ENCODE measurements at places on chromosomes 7 and 10.

DNA sequence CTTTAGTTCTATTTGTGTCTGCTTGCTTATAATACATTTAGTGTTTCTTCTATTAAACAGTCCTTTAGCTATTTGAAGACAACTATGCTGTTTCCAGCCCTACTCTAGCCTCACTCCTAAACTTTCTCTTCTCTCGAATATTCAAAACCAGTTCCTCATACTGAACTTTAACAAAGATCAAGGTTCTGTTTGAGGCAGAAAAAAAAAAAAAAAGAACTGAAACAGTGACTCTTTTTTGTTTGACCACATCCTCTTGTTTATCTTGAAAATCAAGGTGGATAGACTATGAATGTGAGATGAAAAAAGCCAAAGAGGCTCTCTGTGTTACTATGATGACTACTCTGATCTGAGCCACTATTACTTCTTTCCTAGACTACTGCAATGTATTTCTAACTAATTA is 154.3 kb downstream of the ZNF365 start:
- no peak for DNase-seq

- no peak for DNase-seq
Measured at GRCh38 chr10:9875353-9875752, 1142.3 kb upstream of the CELF2 start.

- DNase-seq: no peak
Measured at GRCh38 chr10:2210088-2210487, 472.8 kb upstream of the ADARB2 start.

GRCh38 chr10:124680675-124681074 is 63.5 kb downstream of the FAM53B start:
- peak; percentile 58 for DNase-seq

GRCh38 chr10:124674768-124675222 is 69.4 kb downstream of the FAM53B start:
- DNase-seq: no peak

- peak; percentile 65 for DNase-seq
Measured at GRCh38 chr10:104336821-104337467, 1.3 kb downstream of the ITPRIP start.

DNA sequence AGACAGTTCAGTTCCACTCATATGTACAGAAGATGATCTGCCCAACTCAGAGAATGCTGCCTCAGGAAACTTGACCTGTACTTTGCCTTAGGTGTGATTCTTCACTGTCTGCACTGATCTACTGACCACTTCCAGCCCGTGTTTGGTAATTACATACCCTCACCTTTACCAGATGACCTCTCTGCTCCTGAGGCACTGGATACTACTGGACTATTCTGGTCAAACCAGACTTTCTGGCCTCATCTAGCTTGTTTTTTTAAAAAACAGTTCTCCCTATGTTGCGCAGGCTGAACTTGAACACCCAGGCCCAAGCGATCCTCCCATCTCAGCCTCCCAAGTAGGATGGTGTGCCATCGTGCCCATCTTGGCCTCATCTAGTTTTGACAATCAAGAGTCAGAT is 26.2 kb downstream of the IDE start:
- no peak for DNase-seq

DNA sequence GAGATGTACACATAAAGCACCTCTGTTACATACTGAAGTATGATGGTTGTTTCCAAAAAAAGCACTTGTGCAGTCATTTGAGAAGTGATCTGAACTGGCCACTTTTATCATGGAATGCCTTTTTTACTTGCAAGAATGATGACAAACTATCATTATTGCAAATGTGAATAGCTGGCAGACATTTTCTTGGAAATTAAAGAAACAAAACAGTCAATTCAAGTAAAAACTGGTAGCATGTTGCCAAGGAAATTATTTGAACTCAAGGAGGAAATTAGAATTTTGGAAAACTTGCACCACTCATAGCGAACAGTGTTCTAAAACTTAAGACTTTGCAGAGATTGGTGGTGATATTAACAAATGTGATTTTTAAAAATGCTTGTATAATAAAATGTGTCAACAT is 6.6 kb downstream of the RHEB start:
- DNase-seq: no peak

GRCh38 chr7:85890244-85890811 is 703.5 kb upstream of the SEMA3D start:
- peak; percentile 69 for DNase-seq

GRCh38 chr7:111958896-111959295 is 247.3 kb downstream of the DOCK4 start:
- no peak for DNase-seq

DNA sequence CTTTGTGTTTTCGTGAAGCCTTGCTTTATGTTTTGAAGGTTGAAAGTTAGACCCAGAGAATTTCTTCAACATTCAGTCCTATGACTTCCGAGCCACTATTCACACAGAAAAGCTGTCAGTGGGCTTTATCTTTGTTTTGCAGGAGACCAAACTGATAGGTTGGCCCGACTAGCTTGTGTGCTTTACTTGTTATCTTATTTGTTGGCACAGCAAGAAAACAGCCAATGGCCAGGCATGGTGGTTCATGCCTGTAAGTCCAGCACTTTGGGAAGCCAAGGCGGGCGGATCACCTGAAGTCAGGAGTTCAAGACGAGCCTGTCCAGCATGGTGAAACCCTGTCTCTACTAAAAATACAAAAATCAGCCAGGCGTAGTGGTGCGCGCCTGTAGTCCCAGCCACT is 16.0 kb upstream of the GDI2 start:
- DNase-seq: no peak

DNA sequence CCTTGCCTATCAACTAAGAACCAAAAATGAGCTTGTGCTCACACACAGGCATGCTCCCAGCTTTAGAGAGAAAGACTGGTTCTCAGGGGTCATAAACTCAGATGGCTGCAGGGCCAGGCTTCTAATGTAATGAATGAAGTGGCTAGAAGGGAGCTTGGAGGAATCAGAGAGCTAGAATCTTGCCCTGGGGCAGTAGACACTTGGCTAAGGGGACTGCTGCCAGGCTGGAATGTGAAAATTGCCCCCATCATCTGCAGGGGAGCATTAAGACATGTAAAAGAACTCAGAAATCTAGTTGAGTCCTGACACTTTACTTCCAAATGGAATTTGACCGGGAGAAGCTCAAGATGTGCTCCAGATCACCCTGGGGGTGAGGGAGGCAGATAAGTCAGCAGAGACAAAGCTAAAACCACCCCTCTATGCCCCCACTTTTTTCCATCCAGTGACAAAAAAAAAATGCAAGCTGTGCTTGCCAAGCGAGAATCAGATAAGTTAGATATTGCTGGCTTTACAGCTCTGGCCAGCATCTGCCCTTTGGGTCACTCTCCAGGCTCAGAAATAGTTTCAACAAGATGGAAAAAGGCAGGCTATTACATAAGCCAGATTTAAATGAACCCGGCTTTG is 2.3 kb upstream of the SLC16A9 start:
- DNase-seq: no peak

DNA sequence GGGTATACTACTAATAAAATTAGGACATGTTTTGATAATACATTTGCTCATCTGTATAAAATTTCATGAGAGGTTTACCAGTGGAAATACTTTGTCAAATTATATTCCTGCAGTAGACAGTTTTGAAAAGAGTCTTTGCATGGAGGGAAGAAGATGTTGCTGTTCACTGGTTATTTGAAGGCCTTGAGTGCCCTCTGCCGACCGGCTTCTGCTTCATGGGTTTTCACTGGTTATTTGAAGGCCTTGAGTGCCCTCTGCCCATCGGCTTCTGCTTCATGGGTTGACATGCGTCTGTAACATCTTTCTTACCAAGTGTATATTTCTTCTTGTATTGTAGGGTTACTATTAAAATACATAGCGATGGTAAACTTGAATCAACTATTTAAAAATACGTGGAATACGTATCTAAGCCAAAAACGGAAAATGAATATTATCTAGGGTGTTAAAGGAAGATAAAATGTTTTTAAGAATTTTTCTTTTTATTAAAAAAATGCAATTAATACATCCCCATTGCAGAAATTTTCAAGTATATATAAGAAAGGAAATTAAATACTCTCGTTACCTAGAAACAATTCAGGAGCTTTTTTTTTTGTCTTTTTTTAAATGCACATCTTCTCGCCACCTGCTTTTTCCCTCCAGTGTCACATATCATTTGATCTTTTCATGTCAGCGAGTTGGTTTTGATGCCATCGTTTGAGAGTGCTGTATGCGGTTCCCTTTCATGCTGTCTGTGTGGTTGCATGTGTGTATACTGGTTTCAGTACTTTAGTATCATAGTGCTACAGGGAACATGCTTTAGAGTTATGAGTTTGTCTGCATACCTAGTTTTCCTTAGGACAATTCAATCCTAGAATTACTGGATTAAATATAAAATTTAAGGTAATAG is 73.4 kb downstream of the SHH start:
- DNase-seq: peak; percentile 84

GRCh38 chr10:78688230-78688900 is 380.4 kb upstream of the ZMIZ1 start:
- DNase-seq: no peak

DNA sequence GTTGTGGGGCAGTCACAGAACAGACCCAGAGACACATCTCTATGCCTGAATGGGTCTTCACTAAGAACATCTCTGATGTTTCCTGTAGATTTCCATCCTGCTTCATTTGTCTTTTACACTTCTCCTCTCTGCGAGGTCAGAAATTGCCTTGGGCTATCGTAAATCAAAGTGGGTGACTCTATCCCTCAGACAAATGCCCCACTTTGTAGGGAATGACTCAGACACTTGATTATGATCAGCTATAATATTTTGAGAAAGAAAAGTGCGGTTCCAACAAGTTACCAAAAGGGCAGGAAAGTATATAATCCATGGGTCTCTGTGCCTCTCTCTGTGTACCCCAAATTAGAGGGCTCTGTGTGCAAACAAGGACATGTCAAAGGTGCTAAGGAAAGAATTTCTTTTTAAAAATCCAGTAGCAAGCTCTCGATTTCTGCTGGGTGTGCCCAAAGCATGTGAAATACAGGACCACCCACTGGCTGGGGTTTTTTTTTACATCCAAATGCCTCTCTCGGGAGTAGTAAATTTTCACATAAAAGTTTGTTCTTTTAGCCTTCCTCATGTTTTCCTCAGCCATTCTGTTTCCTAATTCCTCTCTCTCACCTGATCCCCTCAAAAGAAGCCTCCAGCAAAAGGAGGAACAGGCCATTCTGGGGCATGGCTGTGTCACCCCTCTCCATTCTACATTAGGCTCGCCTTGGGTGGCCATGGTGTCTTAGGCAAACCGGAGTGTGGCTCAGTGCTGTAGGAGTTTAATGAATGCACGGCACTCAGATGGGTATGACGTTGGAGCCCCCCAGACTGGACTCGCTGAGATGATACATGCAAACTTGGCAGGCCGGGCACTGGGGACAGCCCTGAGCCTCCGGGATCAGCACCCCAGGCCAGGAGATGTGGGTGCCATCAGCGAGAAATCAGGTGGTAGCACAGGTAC is 6.3 kb upstream of the OPN4 start:
- peak; percentile 74 for DNase-seq

DNA sequence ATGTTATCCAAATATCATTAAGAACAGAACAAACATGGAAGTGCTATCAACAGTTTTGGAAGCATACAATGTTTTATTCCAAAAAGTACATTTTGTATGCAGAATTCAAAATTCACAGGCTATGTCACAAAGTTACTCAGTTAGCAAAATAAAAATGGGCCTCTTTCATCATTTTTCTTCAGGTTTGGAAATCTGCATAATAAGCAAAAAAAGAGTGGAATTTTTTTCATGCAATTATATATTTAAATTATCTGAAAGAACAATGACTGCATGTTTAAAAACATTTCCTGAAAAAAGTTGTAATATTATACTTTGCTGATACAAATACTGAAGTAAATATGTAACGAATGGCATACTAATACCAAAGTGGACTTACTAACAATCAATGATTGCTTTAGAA is 161.2 kb upstream of the MBL2 start:
- no peak for DNase-seq

DNA sequence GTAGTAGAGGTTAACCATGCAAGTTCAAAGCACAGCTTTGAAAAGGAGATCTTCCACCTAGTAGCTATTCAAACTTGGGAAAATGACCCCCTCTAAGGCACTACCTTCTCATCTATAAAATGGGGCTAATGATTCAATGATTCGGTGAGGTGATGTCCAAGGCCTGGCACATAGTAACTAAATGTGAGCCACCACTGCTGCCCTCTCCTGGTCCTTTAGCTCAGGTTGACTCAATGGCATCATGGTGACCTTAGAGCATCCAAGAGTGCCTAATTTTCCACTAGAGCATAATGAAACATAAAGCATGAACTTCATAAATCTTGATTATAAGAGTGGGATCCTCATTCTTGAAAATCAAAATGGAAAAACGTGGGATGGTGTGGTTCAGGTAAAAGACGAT is 16.3 kb upstream of the PLCE1 start:
- DNase-seq: no peak

- DNase-seq: no peak
Measured at GRCh38 chr10:53977267-53977666, 823.8 kb downstream of the PCDH15 start.

- DNase-seq: peak; percentile 80
Measured at GRCh38 chr7:132783824-132784223, 207.6 kb upstream of the PLXNA4 start.

DNA sequence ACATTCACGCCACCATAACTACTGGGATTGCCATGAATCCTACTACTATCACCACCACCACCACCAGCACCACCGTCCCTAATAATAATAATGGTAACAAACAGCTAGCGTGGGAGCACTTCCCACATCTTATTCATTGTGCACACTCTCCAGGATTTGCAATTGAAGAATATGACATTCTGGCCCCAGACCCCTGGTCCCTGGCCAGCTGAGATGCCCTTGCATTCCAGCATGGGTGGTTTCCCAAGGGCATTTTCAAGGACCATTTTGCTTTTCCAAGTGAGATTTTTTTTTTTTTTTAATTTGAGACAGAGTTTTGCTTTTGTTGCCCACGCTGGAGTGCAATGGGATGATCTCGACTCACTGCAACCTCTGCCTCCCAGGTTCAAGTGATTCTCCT is 14.7 kb downstream of the CTBP2 start:
- no peak for DNase-seq

DNA sequence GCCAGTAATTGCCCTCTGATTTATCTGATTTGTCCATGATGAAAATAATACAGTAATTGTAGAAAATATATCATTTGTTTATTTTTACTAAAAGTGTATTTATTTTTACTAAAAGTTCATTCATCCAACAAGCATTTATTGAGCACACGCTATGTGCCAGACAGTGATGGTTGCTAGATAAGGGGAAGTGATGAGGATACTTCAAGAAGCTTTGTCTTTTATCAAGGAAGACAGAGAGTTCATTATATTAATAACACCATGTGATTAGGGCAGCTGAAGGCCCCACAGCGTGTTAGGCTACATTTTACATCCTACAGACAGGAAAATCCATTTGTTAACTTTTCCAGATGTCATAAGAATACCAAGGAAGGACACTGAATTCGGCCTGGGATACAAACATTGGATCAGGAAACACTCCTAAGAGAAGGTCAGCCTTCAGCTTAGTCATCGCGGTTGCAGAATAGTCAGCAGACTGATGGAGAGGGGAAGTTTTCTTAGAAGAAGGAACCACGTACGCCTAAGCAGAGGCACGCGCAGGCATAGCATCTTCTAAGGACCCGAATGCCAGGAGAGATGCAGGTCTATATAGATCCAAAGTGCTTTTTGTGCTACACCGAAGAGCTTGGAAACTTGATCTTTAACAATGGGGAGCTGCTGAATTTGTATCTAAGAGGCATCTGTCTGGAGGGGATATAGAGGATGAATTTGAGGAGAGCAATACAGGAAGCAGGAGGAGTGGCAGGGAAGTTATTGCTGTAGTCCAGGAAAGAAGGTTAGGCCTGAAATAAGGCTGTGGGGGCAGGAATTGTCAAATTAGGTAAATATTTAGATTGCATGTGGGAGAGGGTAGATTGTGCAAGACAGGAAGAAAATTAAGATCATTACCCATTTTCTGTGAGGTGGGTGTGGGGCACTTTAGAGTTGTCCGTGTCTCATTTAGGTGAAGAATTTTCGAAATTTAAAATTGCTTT is 85.7 kb downstream of the LRGUK start:
- DNase-seq: peak; percentile 5

Measured in GM23248 (cell line).